HCT116 (cell line): ENCODE measurements at places on chromosomes 12 and 14.

- peak; percentile 79 for DNase-seq
Measured at GRCh38 chr14:22570132-22570949, 18.7 kb downstream of the DAD1 start.

DNA sequence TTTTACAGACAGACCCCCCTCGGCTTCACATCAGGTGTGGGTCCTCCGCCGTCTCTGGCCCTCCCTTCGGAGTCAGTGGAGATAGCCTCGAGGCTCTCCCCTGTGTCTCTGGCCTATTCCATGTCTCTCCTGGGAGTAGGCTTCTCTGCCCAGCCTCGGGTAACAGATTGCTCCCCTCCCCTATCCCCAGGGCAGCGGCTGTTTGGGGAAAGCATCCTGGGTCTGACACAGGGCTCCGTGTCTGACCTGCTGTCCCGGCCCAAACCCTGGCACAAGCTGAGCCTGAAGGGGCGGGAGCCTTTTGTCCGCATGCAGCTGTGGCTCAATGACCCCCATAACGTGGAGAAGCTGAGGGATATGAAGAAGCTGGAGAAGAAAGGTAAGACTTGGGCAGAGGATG is 30.8 kb downstream of the PHETA1 start:
- no peak for DNase-seq

GRCh38 chr14:45968037-45968436 is 683.5 kb downstream of the RPL10L start:
- DNase-seq: no peak

GRCh38 chr14:77141214-77142004 is at the start of gene ZDHHC22:
Gene ZDHHC22, minus strand, starts transcription at chr14:77141791. Its CDS starts 2,053 bp downstream, at chr14:77139738.
- no peak for DNase-seq

GRCh38 chr12:42508913-42509460 is 80.6 kb downstream of the PRICKLE1 start:
- no peak for DNase-seq

- DNase-seq: no peak
Measured at GRCh38 chr12:27361372-27361771, 28.7 kb downstream of the BMAL2 start.

- DNase-seq: no peak
Measured at GRCh38 chr12:68013181-68013580, 23.9 kb downstream of the IFNG-AS1 start.

DNA sequence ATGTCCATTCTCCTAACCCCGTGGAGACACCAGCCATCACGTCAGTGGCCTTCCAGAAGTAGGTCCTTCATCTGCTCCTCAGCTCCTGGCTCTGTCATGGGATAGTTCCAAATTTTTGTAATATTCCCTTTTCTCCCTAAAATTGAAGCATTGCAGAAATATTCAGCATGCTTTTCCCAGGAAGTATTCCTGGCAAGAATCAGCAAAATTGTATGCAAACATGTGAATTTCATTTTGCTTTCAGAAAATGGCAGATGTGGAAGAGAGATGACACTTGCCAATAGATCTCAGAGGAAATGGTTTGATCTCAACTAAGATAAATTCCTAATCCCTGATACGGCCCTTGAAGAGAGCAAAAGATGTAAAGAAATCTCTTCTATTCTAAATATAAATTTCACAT is 298.9 kb downstream of the ITPR2 start:
- no peak for DNase-seq

- DNase-seq: no peak
Measured at GRCh38 chr12:48765753-48766162, 23.1 kb downstream of the ADCY6 start.

DNA sequence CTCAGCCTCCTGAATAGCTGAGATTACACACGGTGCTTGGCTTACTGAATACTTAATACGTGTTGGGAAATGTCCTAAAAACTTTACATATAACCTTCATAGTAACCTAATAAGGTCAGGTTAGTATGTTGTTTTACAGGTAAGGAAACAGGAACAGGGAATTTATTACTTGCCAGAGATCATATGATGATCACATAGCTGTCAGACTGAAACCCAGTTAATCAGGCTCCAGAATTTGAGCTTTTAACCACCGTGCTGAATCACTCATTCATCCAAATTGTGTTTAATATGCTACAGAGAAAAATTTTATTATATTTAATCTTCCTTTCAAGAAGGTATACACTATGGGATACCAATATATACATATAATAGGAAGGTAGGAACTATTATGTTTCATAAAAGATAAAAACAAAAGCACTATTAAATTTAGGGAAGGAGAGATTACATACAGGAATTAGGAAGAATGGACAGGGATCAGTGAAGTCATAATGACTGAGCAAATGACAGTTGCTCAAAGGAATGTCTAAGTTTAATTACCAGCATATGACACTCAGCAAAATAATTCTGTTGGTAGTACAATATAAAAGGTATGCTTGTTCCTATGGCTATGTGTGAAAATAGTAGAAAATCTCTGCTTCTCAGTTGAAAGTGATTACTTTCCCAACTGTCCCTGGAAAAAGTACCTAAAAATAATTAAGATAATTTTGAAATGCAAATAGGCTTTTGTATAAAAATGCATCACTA is 59.3 kb downstream of the HEATR5A start:
- no peak for DNase-seq

GRCh38 chr12:47819138-47819895 is 386 bp downstream of the HDAC7 start:
- DNase-seq: no peak

DNA sequence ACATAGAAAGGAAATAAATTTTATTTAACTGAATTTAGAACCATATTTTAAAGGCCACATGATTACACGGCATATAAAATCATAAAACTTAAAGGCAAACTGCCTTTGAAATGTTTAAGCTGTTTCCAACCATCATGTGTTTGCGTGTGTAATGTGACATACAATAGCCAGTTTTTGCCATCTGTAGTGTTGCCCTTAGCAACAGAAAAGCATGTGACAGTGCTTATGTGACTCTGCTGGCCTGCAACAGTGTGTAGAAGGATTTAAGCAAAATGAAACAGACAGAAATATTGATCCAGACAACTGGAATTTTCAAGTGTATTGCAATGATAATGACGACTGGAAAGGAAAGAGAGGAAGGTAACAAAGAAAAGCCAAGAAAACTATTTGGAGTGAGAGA is 49.5 kb downstream of the TSPAN19 start:
- DNase-seq: no peak

GRCh38 chr14:102103062-102103695 is 16.3 kb upstream of the HSP90AA1 start:
- DNase-seq: no peak

DNA sequence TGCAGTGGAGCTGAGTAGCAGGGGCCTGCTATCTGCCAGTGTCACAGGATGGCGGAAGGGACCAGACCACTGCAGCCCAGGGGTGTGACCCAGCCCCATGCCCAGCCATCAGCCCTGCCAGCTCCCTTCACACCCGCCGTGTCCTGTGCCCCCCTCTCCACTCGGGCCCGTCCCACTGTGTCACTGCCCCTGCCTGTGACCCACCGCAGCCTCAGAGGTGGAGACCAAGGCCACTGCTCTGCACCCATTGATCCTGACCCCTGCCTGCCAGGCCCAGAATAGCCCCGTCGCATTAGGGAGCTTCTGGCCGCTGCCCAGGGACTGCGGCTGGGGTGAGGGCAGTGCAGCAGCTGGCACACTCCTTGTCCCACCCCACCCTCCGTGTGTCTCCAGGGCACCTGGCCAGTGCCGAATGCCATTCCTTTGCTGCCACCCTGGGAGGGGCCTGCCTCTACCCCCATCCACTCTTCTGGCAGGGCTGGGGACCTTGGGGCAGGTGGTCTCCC is 2.1 kb upstream of the CRIP2 start:
- no peak for DNase-seq

- DNase-seq: no peak
Measured at GRCh38 chr14:98951521-98952152, 320.4 kb downstream of the BCL11B start.

GRCh38 chr14:89406941-89407340 is 10.1 kb downstream of the FOXN3 start:
- DNase-seq: no peak

GRCh38 chr12:42809226-42809625 is 219.7 kb upstream of the PRICKLE1 start:
- DNase-seq: no peak

DNA sequence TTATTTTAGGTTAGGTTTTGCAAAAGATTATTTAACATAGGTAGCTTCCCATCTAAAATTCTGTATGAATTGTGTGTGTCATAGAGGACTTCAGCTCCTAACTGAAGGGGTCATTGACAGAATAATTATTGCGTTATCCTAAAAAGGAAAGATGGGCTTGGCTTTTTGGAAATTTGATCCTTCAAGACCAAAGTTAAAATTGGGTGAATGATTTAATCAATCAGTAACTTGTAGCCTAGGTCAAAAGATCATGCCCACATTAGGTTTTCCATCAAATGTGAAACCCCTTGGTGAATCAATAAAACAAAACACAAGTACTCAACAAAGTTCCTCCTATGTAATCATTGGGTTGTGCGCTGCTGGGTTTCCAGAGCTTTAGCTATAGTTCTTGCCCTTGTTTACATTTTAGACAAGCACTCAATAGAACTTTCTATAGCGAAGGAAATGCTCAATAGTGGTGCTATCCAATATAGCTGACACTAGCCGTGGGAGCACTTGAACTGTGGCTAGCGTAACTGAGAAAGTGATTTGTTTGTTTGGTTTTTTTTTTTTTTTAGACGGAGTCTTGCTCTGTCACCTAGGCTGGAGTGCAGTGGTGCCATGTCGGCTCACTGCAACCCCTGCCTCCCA is 37.6 kb upstream of the ARHGAP5 start:
- DNase-seq: no peak

DNA sequence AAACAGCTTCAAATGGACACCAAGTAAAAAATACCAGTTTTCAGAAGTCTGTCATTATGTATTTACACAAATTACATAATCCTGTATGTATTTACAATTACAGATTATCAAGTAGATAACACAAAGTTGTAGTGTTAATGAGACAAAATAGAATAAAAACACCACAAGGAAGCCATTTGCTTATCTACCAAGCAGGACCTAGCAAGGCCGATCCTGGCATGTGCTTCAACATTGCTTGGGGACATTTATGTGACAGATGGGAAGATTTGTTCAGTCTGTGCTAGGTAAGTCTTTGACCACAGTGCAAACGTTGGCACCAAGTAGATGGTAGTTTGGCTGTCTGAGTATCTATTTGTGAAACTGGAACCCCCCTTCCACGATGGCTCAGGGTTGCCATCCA is 35.8 kb downstream of the BCAT1 start:
- no peak for DNase-seq

GRCh38 chr12:47032644-47033043 is 46.8 kb upstream of the PCED1B start:
- peak; percentile 36 for DNase-seq

DNA sequence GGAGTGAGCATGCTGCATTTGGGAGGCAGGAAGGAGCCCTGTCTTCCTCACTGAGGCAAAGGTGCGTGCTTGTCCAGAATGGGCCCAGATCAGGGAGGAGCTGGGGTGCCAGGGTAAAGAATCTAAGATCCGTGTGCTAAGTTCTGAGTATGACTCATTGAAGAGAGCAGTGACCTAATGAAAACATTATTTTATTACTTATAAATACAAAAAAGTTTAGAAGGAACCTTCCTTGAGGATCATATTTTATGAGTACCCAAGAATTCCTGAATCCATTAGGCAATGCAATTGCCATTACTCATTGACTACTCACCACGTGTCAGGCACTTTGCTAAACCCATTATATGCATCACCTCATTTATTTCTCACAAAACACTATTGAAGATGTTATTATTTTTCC is 264.7 kb downstream of the EGLN3 start:
- no peak for DNase-seq

DNA sequence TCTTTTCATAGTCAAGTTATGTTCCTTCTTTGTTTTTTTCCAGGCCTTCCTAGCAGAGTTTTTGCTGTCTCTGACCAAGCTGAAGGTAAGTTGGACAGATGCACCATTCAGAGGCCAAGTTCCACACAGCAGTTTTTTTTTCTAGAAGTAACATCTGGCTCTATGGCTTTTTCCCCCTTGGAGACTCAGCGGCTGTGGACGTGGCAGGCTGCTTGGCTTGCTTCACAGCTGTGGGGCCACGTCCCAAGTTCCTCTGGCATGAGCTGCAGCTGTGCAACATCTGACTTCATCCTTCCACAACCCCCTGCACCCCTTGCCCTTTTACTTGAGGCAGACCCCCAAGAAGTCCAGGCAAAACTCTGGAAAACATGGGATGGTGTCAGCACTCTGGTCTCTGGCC is 24.2 kb upstream of the RHOJ start:
- DNase-seq: no peak

DNA sequence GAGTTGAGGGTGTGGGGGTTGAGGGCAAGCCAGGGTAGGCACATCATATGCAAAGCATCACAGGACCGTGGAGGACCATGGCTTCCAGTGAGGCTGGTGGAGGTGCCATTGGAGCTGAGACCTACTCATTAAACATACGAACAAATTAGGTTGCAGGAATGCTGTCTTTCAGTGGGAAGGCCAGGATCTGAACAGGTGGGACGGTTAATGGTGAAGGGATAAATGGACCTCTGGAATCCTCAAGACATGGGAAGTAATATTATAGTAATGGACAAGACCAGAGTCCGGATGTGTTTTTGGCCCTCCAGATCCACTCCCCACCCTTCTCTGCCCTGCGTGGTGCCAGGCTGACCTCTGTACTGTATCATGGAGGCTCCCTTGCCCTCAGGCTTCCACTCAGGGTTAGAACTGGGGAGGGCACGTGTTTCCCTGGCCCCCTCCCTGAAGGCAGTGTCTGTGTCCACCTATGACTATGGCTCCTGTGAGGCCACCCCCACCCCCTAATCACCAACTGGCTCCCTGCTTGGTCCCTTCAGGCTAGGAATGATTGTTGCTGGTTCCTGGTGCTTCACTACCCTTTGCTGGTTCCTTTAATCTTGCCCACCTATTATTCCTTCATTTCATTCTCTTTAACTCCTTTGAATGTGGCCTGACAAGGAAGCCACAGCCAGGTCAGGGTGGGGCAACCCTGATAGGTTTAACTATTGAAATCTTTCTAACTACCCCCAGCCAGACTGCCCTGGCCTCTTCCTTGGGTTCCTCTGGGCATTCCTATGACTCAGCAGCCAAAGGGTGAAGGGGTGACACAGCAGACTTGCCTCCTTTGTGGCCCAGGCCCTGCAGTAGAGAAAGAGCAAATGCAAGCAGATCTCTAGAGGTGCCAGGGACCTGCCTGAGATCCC is 10.7 kb downstream of the DHRS2 start:
- no peak for DNase-seq
